Psoas muscle (tissue), 8 donors: ENCODE measurements at places on chromosomes 12 and 14. TPM values are rescaled to one million over a fixed set of nuclear protein-coding genes. Genes with fewer than 3 reads are reported as not detected.
A peak's percentile ranks its signal among the peaks of the same experiment; 100 is the strongest.

- peak; percentile 80 for DNase-seq
Observed at GRCh38 chr12:124680863-124681778, 113.7 kb upstream of the NCOR2 start.

DNA sequence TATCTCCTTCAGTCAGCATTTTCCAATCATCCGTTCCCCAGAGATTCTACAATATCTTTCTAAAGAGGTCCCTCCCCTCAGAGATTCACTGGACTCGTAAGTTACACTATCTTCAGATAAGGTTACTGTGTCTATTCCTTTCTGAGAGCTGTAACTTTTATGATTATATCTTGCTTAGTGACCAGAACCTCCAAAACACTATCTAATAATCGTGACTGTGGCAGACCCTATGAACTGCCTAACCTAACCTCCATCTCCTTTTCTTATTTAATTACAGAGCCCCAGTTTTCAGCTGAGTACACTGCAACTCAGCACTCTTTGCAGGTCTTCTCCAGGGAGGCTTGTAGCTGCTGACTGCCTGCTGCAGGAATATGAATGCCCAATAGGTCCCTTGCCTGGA is 38.5 kb upstream of the CHGA start:
- DNase-seq = no peak

DNA sequence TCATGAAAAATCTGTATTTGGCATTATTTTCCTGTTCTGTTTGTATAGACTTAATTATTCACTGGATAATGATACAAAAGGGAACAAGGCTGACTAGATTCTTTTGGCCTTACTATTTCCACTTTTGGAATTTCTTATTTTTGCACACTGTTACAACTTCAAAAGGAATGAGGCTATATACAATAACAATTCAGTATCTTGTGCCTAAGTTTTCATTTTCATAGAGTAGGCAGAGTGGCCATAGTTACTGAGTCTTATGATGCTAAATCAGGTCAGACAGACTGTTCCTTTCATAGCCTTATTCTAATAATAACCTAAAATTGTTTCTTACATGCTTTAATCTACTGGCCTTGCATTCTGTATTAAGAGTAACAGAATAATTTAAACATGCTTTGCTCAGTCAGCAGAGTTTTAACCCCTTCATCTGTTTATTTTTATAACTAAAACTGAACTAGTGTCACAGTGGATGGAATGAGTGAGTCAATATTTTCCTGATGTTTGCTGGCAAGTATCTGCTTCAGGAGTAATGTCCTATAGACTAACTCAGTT is 10.5 kb downstream of the TTC8 start:
- no peak for DNase-seq

GRCh38 chr12:59115526-59115925 is 195.2 kb upstream of the LRIG3 start:
- DNase-seq = no peak

- no peak for DNase-seq
Observed at GRCh38 chr14:95541346-95541745, 6.5 kb downstream of the GLRX5 start.

- peak; percentile 28 for DNase-seq
Observed at GRCh38 chr14:104138098-104138717, at the start of gene KIF26A. Gene KIF26A (plus strand): TSS chr14:104138587. CDS start chr14:104138723, 136 bp downstream.

GRCh38 chr12:41019461-41019860 is 168.7 kb upstream of the PDZRN4 start:
- DNase-seq = no peak

DNA sequence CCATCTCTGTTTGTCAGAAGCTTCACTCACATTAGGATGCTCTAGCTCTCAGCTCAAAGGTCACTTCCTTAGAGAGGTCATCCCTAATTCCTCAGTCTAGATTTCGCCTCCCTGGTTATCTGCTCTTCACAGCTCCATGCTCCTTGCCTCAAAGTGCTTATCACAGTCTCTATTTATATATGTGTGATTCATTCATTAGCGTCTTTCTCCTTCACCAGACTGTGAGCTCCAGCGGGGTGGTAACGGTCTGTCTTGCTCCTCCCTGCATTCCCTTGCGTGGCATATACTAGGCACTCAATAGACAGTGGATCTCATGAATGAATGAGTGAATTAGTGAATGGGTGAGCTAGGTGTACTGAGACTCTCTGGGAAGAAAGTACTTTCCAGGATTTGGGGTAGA is 6.9 kb downstream of the SYNDIG1L start:
- DNase-seq = no peak

Gene SLC38A4
- total RNA-seq = 9.2 TPM

Gene AHNAK2
- 4.1 TPM for total RNA-seq

Gene TSPAN31
- total RNA-seq = 20.6 TPM

Gene STAC3
- total RNA-seq = 576 TPM

Gene ZC2HC1C
- total RNA-seq = 2.5 TPM

Gene ZNF140
- total RNA-seq = 9.8 TPM

Gene APPL2
- 14.8 TPM for total RNA-seq
